Fibroblast of skin of right biceps (primary cell): ENCODE measurements at places on chromosomes 12 and 14.

GRCh38 chr14:20555845-20556244 lies 5.0 kb downstream of the RNASE9 start:
- DNase-seq, result no peak

- DNase-seq, result peak; percentile 68
These were observed 471.0 kb upstream of the MGAT4C start for GRCh38 chr12:86727160-86727559.

DNA sequence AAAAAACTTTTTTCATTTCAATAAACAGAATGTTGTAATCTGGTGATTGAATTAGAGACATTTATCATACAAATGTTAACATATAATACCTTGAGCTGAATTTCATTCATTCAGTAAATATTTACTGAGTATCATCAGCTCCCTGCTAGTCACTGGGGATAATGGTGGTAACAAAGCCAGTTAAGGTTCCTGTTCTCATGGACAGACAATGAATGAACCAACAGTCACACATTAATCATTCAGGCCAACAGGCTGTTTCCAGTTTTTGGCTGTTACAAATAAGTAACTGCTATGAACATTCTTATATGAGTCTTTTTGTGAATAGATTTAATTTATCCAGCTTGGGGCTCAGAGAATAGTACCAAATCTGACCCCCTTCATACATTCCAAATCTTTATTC lies 13.5 kb downstream of the EXD2 start:
- peak; percentile 2 for DNase-seq

DNA sequence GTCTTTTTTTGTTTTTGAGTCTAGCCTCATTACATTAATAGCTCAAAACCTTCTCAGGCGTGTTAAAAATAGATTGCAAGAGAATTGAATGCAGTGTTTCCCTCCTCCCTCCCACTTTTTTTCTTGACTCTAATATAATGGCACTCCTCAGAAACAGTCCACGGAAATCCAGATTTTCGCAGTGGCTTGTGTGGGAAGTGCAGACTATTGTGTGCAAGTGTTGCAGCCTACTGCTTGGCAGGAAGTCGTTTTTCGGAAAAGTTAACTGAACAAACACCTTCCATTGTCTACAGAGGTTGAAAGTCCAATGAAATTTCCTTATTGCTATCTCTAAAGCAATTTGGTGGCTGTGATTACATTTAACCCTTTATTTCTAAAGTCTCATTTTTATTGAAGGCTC lies 147.9 kb upstream of the E2F7 start:
- no peak for DNase-seq

GRCh38 chr12:123971449-123971769 lies 1.2 kb downstream of the CCDC92 start:
- DNase-seq, result no peak

GRCh38 chr12:12004524-12004923 lies 66.2 kb upstream of the BCL2L14 start:
- DNase-seq, result no peak
